ENCODE measurements at places on chromosomes 6 and 20. TPM values are rescaled to one million over a fixed set of nuclear protein-coding genes. Genes with fewer than 3 reads are reported as not detected.

KCNB1 gene
- under 0.01 TPM for total RNA-seq

GABRR2 gene
- 0.40 TPM for total RNA-seq

BCAS4 gene
- 0.60 TPM for total RNA-seq

LMBRD1 gene
- 11.1 TPM for total RNA-seq

PPP1R11 gene
- 7.8 TPM for total RNA-seq

MUCL3 gene
- not detected for total RNA-seq

MAS1 gene
- total RNA-seq: not detected

RAD21L1 gene
- not detected for total RNA-seq
